Stimulated activated CD4-positive, alpha-beta T cell treated with anti-CD3 and anti-CD28 coated beads, Interleukin-1b, Interleukin-23, amount 100 ng/mL, for 1 hour (primary cell): ENCODE measurements at places on chromosomes 7 and 10.

GRCh38 chr10:75513292-75513885, 82.0 kb downstream of the LRMDA start:
- DNase-seq, result no peak

DNA sequence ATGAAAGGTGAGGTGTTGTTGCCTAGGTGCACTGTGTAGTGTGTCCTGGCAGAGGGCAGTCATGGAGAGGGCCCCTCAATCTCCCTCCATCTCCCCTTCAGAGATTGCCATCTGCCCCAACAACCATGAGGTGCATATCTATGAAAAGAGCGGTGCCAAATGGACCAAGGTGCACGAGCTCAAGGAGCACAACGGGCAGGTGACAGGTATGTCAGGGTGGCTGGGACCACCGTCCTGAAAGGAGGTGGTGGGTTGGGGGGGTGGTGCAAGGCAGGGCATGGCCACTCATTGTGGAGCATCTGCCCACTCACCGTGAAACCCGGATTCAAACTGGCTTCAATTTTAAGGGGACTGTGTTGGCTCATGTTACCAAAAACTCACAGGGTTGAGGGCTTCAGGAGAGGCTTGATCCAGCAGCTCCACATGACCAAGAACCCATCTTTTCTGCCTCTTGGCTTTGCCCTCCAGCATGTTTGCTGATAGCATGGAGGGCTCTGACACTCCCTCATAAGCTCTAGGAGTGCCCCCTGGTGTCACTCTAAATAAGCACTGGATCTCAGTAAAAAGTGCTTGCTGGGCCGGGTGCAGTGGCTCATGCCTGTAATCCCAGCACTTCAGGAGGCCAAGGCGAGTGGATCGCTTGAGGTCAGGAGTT, 12.2 kb downstream of the ARPC1B start:
- no peak for DNase-seq

- no peak for DNase-seq
These were observed 4.1 kb upstream of the BMPR1A start for GRCh38 chr10:86752311-86752710.

DNA sequence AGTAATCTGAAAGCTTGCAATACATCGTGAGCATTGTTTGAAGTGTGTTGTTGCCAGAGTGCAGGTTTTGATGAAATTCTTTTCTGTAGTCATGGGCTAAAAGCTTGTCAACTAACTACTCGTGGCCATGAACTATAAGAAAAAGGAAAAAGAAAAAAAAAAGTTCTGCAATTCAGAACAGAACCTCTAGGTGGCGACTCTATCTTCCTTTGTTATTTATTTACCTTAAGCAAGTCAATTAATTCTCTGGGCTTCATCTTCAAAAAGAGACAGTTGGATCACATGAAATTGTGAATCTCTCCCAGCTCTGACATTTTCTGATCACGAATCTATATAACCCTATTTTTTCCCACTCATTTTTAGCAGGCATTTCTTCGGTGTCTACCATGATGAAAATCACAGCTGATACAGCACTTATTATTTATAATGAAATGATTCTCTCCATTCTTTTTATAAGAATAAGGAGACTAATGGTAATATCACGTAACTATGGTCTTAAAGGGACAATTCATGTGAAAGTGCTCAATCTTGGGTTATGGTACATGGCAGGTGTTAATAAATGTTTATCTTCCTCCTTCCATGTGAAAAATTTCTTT, 18.8 kb downstream of the TMEM196 start:
- no peak for DNase-seq

GRCh38 chr7:114534953-114535352, 120.3 kb downstream of the FOXP2 start:
- DNase-seq, result no peak

DNA sequence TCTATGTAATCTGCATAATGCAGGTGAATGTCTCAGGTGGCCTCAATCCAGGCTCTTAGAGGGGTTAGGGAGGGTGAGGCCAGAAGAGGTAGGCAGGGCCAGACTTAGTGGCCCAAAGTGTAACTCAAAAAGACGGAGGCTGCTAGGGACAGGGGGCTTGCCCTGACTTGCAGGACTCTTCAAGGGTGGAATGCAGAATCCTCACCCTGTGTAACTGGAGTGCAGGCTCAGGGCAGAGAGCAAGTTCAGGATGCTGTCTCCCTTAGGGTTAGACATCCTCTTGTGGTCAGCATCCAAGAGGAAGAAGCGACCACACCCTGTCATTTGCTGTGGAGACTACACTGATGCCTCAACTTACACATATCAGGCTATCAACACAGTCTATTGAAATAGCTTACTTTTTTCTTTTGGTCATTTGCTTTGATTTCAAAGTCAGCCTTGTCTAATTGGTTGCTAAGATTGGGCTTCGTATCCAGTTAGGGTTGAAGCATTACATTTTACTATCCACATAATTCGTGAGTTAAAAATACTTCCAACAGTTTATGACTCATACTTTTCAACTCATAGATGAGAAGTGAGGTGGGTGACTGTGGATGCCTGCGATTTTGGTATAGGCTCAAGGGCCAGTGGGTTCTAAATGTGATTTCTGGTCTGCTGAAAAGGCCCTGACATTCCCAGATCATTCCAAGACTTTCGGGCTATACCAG, 563.6 kb downstream of the SUGCT start:
- no peak for DNase-seq

GRCh38 chr10:70546584-70546983, 56.0 kb downstream of the PRF1 start:
- no peak for DNase-seq

DNA sequence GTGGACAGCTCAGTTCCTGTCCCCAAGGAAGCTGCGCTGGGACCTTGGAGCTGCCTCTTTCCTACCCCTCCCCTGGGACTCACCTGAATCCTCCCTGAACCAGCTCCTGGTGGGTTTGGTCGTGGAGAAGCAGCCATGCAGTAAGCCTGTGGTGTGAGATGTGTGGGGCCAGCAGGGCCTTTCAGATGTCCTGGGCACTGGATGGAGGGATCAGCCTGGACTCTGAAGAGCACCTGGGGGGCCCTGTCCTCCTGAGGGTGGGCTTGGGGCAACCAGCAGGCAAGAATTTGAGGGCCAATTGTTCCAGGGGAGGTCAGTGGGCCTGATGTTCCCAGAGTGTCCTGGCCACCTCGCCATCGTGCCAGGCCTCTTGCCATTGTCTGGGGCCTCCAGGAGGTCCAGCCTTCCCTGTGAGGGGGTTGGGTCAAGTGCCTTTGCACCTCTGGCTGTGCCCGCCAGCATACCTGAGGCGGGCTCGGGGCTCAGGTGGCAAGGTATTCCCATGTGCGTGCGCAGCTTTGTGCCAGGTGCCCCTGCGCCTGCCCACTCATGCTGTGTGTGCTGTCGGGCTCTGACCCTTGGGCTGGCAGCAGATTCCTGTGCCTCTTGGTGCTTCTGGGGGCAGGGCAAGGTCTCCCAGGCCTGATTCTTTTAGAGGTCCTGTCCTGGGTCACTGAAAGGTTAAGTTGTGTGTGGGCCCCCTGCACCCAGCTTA, 7.3 kb downstream of the TRIM8 start:
- no peak for DNase-seq

GRCh38 chr10:97179731-97180362, 5.9 kb downstream of the SLIT1 start:
- DNase-seq, result no peak

DNA sequence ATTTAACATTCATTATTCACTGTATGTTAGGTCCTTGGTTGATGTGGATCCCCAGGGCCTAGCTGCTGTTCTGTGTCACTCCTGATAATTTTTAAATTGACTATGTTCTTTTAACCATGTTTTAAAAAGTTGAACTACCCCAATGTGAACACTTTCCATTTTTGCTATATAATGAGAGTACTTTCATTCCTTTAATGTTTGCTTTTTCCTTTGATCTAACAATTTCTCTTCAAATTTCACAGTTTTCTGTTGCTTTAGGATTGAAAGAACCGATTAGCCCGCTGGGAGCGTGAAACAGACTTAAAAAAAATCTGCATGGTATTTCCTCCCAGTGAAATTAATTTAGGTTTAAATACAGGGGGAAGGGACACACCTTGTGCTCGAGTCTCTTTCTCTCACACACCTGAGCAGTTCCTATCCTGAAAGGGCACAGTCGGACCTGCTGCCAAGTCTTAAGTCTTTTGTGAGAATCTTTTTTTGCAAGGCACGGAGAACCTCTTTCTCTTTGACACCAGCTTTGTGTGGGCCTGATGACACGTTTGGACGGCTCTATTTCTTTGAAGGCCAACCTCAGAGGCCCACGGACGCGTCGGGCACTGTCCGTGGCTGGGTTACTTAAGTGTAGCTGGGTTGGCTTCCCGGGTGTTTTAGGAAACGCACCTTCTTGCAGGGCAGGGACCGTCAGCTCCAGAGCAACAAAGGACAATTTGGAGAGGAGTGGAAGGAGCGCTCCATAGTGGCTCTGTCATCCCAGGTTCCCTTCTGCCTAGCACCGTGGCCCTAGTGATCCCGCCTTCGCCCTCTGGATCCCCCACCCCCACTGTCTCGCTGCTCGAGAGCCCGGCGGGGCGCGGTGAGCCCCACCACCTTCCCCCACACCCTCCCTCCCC, 1.0 kb upstream of the CHN2 start:
- no peak for DNase-seq

- no peak for DNase-seq
These were observed 62.3 kb upstream of the PDLIM1 start for GRCh38 chr10:95353123-95353522.

DNA sequence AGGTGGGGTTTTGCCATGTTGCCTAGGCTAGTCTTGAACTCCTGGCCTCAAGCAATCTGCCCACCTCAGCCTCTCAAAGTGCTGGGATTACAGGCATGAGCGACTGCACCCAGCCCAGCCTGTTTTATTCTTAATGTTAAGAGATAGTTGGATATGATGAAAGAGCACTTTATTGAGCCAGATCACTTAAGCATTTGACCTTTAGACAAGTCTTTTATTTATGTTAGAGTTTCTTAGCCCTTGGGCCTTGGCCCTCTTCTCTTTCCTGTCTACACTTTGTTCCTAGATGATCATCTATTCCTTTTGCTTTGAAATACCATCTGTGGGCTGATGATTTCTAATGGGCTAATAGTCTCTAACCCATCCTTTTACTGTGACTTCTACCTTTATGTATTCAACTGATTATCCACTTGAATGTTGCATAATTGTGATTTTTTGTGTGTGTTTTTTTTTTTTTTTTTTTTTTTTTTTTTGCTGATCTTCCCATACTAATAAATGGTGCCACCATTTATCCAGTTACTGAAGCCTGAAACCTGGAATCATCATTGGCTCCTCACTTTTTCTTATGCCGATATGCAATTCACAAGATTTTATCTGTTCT, 34.8 kb downstream of the BTRC start:
- no peak for DNase-seq

- no peak for DNase-seq
These were observed 98.5 kb downstream of the EGFR start for GRCh38 chr7:55117286-55117685.

- no peak for DNase-seq
These were observed 123.6 kb downstream of the CXCL12 start for GRCh38 chr10:44261296-44261695.

GRCh38 chr10:109928475-109928891, 5.2 kb upstream of the XPNPEP1 start:
- no peak for DNase-seq

DNA sequence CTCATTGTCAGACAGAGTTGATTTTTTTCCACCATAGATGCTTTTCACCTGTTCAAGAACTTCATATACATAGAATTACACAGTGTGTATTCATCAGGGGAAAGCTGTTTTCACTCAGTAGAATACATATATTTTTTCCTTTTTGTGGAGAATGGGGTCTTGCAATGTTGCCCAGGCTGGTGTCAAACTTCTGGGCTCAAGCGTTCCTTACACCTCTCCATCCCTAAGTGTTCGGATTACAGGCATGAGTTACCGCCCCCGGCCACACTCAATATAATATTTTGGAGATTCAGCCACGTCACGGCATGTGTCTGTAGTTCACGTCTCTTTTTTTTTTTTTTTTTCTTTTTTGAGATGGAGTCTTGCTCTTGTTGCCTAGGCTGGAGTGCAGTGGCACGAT, 7.5 kb upstream of the SMC3 start:
- DNase-seq, result no peak

DNA sequence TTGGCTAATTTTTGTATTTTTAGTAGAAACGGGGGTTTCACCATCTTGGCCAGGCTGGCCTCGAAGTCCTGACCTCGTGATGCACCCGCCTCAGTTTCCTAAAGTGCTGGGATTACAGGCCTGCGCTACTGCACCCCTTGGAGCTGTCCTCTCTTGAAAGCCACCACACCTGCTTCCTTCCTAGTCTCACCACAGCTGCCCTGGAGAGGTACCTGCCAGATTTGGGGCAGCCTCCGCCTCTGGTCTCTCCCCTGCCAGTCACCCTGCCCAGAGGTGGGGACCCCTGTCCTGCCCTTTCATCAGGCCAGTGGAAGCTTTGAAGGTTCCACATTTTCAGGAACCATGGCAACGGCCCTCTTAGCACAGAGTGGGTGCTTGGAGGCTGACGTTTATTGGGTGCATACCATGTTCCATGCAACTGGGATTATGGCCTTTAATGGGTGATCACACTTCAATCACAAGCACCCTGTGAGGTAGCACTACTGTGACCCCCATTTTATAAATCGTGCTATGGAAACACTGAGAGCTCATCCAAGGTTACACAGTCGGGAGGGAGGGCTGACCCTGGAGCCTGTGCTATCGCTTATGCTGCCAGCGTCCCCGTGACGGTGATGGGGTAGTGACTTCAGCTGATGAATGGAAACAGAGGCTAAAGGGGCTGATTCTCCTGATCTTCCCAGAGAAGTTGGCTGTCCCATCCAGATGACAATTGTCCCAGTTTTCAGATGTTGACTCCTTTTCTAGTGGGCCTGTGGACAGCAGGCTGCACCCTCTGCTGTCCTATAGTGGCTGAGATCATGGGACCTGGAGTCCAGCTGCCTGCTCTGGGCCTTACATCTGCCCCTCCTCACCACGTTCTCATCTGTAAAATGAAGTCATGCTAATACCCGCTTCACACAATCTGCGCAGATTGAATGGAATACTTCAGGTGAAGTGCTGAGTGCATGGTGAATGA, 11.5 kb upstream of the FGFR2 start:
- no peak for DNase-seq

- no peak for DNase-seq
These were observed 144.5 kb upstream of the FEZF1 start for GRCh38 chr7:122448893-122449589.

DNA sequence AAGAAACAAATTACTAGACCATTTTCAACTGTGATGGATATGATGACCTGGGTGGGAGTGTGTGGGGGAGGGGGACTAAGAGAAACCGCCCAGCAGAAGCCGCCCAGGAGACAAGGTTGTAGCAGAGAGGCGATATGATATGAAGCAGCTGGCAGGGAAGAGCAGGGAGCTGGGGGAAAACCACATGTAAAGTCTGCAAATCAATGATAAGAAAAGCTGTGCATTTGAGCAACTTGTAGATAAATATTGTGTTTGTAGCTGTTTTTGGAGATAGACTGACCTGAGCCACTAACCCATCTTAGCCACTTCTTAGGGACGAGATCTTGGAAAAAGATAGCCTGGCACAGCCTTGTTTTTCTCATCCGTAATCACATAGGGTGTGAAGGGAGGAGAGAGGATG, 252.6 kb downstream of the SEC23IP start:
- DNase-seq, result no peak

GRCh38 chr7:6628045-6628444, 9.1 kb upstream of the ZNF316 start:
- DNase-seq, result no peak
